ENCODE measurements at places on chromosomes 16 and 17.

DNA sequence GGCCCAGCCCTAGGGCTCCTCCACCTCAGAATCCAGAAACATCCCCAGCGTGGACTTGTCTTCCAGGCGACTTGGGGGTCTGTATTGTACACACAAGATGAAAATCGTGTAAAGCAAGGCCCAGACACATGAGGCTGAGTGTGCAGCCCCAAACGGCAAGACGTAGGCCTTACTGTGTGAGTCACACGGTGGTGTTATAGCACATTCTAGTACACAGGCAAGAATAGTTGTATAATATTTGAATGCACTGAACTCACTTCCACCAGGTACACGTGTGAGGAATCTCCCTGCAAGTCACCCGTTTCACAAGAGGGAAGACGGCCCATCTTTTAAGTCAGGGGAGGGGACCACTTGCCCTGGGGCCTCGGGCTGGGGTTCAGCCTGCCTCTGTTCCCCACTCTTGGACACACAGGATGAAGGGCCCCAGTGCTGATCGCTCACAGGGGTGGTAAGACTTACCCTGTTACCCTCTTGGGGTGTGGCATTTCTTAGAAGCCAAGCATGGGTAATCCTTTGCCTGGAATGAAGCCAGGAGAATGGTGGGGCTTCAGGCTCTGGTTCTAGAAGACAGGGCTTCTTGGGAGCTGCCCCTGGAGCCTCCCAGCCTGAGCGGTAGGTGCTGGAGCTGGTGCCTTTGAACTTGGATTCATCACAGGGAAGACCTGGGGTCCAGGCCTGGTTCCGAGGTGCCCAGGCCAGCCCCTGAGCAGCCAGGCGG lies 71.3 kb downstream of the SREBF1 start:
- DNase-seq, result no peak

- no peak for DNase-seq
These were observed 4.9 kb downstream of the TEX14 start for GRCh38 chr17:58686980-58687379.

DNA sequence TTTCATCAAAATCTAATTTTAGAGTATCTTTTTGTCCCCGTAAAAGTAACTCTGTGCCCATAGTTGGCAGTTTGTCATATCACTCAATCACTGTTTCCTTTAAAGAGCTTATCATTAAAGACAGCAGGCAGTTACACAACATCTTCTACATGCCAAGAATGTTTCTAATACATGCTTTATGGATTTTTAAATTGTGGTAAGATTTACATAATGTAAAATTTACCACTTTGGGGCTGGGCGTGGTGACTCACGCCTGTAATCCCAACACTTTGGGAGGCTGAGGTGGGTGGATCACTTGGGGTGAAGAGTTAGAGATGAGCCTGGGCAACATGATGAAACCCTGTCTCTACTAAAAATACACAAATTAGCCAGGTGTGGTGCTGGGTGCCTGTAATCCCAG lies 687.2 kb downstream of the WWOX start:
- DNase-seq, result no peak

- DNase-seq, result peak; percentile 44
These were observed 5.8 kb upstream of the UNK start for GRCh38 chr17:75778861-75779249.

- DNase-seq, result no peak
These were observed 8.1 kb downstream of the CHMP6 start for GRCh38 chr17:80999536-81000333.

DNA sequence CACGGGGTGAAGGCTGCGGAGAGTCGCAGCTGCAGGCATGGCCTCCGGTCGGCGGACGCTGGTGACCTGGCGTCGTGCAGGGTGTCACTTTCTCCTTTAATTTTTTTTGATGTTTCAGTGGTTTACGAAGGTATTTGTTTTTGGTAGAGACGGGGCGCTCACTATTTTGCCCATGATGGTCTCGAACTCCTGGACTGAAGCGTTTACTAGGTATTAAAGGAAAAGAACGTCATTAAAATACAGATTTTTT lies 17.1 kb downstream of the ZNF213 start:
- no peak for DNase-seq

DNA sequence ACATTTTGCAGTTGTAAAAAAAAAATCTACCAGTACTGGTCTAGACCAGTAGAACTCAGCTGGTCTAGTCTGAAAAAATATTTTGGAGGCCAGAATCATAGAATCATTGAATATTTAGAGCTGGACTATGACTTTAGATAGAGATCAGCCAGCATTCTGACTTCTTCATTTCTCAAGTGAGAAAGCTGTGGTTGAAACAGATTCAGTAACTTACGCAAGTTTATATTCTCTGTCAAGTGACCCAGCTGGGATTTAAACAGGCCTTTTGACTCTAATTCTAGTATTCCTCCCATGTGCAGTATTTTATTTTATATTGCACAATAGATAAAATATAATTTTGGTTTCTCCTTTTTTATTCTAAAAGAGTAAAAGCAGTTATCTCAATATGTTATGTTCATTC lies 4.9 kb downstream of the TNRC6A start:
- DNase-seq, result no peak

- DNase-seq, result no peak
These were observed 51.7 kb downstream of the RPH3AL start for GRCh38 chr17:300881-301280.
